ENCODE measurements at places on chromosomes 1 and 21.

DNA sequence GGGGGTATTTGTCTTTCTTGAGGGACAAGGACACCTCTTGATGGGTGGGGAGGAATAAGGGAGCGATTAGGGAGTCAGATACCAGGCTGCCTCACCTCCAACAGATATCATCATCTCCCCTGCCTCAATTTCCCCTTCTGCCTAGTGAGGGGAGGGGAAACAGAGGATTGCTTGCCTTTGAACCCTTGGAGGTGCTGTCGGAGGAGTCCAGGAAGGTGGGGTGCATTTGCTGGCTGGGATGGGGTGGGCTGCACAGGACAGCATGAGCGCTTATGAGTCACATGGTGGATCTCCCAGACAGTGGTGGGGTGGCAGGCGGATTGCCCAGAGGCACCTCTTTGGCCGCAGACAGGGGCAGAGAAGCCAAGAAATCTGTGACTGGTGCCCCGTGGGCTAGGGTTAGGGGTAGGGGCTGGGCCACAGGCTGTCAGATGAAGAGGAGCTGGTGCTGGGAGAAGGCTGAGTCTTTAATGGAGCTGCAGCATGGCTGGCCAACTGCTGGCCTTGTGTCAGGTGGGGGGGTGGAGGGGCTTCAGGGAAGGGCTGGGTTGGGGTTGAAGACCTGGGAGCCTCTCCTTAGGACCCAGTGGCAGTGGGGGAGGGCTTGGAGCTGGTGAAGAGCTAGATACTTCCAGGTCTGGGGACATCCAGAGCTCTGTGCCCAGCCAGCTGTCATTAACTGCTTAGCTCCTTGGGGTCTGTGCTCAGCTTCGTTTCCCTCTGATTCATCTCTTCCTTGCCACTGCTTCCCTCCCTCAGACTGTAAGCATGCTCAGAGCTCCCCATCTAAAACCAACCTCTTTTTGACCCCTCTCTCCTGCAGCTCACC, 7.0 kb upstream of the ADORA1 start:
- DNase-seq: no peak

DNA sequence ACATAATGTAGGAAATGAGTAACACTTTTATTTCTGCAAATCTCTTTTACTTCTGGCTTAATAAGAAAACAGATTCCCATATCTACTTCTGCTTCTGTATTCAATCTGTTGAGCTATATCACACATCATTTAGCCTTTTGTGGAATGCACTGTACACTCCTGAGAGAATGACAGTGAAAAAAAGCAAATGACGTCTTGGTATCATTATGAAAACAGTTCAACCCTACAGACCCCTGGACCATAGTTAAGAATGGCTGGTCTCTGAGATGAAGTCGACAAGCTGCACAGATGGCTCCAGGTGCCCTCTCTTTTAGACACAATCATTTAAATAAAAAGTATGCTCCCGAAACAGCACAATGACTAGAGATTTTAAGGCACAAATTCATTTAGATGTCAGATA, 247.0 kb downstream of the RERE start:
- no peak for DNase-seq

DNA sequence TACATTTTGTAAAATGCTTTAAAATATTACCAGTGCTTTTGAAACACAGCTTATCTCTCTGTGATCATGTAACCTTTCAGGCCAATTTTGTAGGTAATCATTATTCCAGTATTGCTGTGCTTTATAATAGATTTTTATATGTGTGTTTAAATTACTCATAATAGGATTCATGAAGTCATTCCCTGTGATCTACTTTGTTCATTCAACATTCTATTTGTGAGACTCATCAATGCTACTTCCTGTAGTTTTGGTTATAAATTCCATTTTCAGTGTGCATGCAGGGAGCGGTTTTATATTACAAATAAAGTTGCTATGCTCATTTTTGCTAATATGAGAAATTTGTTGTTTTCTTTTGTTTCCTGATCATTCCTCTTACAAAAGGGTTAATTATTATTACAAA, 4.1 kb upstream of the OR2M5 start:
- no peak for DNase-seq

DNA sequence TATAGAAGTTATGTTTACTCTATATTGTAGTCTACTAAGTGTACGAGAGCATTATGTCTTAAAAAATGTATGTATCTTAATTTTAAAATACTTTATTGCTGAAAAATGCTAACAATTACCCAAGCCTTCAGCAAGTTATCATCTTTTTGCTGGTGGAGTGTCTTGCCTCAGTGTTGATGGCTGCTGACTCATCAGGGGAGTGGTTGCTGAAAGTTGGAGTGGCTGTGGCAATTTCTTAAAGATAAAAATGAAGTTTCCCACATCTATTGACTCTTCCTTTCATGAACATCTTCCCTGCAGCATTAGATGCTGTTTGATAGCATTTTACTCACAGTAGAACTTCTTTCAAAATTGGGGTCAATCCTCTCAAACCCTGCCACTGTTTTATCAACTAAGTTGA, 95.8 kb downstream of the CDC7 start:
- no peak for DNase-seq

DNA sequence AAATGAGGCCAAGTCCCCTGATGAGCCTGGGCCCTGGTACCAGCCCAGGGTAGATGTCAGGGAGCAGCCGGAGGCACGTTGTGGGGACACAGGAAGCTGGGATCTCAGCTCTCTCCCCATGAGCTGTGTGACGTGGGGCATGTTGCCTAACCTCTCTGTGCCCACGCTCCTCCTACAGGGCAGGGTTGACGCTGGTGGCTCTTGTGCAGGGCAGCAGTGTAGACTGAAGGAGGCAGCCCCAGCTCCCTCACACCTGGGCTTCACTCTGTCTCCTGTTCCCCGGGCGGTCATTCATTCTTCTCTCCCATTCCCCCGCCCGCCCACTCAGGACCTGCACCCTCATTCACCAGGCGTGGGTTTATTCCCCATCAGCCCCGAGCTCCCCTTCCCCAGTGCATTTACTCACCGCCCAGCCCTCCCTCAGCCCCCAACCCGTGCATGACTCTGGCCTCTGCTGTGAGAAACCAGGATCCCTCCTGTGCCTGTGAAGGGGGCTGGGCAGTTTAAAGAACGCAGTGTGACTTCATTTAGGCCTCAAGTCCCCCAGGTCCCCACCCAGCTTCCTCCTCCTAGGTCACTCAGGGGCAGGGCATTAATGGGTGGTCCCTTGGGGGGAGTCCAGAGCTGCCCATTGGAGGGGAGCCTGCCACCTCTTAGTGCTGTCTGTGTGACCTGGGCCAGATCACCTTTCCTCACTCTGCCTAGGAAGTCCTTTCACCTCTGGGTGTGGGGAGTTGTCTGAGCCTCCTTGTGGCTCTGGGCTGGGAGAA, 285.7 kb downstream of the PTPRU start:
- DNase-seq: no peak

DNA sequence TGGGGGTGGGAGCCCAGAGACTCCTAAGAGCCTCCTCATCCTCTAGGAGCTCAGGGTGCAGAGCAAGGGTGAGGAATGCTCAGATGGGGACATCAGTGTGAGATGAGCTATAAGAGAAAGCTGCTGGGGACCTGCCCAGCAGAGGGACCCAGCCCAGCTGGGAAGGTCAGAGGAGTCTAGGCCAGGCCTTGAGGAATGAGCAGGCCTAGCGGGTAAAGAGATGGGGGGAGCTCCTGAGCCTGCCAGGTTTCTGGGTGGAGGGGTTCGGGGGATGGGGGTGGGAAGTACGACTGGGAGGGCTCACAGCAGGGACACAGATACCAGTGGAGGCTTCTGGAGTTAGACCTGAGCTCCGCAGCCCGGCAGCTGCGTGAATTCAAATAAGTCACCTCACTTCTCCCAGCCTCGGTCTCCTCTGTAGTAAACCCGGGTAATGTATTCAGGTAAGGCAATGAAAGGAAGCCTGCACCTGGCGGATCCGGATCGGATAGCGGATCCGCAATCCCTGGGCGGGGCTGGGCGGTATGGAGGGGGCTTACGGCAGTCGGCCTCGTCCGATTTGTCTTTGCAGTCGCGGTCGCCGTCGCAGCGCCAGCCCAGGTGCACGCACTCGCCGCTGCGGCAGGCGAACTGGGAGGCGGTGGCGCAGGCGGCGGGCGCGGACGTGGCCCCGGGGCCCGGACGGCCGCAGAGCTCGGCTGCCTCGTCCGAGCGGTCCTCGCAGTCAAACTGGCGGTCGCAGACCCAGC, 38.0 kb upstream of the MAGOH start:
- DNase-seq: no peak

Measured in CD4-positive, alpha-beta T cell (primary cell).